Umbilical cord (tissue), 2 donors: ENCODE measurements at places on chromosomes 7 and 10. TPM values are rescaled to one million over a fixed set of nuclear protein-coding genes. Genes with fewer than 3 reads are reported as not detected.

- no peak for DNase-seq
Measured at GRCh38 chr10:28137907-28138880, 139.3 kb upstream of the ODAD2 start.

DNA sequence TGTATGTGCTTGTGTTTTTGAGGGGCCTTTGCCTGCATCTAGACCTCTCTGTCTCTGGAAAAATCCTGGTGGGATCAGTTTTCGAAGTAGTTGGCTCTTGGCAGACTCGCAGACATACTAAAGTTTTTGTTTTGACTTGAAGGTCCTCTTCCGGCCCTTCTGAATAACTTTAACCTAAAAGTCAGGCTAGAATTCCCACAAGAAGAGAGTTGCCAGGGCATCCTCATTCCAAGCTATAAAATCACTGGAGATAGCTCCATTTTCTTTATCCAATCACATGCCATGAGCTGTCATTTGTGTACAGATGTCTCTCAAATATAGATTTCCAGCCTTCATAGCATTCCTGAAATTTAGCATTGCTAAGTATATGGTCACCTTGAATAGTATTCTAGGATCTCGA is 967.8 kb downstream of the LRMDA start:
- no peak for DNase-seq

DNA sequence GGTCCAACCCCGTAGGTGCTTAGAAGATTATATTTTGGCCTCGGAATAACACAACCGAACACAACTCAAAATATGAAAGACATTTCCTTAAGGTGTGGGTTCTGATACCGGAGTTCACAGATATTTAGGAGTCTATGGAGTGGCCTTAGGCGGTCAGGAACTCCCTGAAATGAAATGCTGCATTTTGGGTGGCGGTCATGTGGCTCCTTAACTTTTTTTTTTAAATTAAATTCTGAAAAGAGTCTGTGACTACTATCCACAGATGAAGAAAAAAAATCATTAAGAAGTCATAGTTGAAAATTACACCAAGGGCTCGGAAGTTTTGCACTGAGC is 290.9 kb upstream of the NFE2L3 start:
- peak; percentile 7 for DNase-seq

DNA sequence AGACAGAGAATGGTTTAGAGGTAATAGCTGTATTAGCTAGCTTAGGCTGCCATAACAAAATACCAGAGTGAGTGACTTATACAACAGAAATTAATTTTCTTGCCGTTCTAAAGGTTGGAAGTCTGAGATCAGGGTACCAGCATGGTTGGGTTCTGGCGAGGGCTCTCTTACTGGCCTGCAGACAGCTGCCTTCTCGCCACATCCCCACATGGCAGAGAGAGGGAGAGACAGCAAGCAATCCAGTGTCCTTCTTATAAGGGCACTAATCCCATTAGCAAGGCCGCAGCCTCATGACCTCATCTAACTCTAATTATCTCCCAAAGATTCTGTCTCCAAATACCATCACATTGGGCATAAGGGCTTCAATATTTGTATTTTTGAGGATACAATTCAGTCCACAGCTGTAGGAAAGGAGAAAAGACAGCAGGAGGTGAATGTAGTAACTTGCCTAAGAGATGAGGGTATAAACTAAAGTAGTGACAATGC is 3.6 kb upstream of the STAM start:
- DNase-seq, result no peak

GRCh38 chr7:132687981-132688383 is 111.7 kb upstream of the PLXNA4 start:
- no peak for DNase-seq

NAT16 gene
- 1.2 TPM for total RNA-seq

NME8 gene
- not detected for total RNA-seq

TMEM26 gene
- total RNA-seq, result 1.9 TPM

DNA sequence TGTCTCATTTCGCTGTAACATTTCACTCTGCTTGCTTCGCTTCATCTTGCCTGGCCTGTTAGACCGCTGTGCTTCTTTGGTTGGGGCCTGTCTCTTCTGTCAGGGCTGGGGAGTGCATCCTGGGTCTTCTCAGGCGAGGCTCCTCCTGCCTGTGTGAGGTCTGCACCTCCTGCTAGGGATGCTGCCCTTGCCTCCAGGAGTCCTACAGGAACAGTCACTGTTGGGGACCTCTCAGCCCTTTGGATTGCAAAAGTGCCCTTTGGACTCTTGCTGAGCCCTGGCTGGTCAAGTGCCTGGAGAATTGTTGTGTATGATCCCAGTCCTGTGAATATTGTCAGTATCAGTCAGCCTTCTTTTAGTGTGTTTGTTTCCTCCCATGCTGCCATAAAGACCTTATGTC is 84.1 kb downstream of the MDFIC start:
- peak; percentile 31 for DNase-seq

GRCh38 chr7:11478426-11478825 is 353.6 kb downstream of the THSD7A start:
- DNase-seq, result no peak

DNA sequence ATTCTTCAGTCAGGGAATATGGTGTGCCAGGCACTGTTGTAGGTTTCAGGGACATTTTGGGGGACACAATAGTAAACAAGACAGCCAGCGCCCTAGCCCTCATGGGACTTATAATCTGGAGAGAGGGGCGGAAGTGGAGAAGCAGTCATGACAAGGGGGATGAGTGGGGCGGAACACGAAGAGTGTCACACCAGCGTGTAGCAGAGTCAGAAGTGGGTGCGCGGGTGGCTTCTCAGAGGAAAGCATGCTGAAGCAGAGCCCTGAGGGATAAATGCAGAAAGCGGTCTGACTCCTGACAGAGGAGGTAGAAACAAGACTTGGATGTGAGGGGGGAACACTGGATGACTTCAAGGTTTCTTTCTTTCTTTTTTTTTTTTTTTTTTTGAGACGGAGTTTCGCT is 160.3 kb upstream of the LYZL2 start:
- DNase-seq, result no peak

- peak; percentile 52 for DNase-seq
Measured at GRCh38 chr7:17392846-17393245, 94.4 kb downstream of the AHR start.

GRCh38 chr10:51861731-51862130 is 162.3 kb upstream of the CSTF2T start:
- no peak for DNase-seq

DNA sequence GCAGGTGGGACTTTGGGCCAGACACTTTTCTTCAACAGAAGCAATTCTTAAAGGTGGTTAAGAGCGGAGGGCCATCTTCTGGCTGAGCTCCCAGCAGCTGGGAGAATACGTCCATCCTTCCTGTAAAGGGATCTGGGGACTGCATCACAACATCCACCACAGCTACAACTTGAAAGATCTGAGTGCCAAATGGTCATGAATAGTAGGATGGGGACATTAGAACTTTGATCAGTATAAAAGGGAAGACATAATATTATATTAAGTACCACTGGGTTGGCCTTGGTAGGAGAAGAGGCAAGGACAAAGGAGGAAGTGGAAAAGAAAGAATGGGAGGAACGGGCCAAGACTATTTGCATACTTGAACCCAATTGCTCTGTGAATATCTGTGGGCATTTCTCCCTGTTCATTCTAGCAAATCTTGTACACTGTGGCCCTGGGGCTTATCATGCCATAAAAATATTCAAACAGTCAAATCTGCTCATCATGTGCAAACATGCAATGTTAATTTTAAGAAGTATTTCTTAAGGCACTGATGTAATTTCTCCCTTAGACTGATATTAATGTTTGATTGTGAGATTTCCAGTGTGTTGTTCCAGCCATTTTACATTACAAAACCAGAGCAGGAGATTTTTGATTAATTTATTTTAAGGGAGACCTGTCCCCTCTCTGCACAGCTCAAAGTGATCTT is 65.5 kb upstream of the CREB5 start:
- peak; percentile 43 for DNase-seq

FAM180A gene
- total RNA-seq, result 1.7 TPM

- no peak for DNase-seq
Measured at GRCh38 chr7:120842121-120842621, 15.8 kb downstream of the TSPAN12 start.

GRCh38 chr7:20112696-20113095 is 104.5 kb downstream of the MACC1 start:
- DNase-seq, result no peak

DNA sequence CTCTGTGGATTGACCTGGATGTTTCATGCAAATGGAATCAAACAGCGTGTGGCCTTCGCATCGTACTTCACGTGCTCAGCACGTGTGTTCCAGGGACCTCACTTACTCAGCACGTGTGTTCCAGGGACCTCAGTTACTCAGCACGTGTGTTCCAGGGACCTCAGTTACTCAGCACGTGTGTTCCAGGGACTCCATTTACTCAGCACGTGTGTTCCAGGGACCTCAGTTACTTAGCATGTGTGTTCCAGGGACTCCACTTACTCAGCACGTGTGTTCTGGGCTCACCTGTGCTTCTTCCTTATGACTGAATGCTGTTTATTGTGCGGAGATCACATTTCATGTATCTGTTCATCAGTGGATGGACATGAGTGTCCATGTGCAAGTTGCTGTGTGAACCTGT is 22.0 kb downstream of the INPP5A start:
- DNase-seq, result no peak

DNA sequence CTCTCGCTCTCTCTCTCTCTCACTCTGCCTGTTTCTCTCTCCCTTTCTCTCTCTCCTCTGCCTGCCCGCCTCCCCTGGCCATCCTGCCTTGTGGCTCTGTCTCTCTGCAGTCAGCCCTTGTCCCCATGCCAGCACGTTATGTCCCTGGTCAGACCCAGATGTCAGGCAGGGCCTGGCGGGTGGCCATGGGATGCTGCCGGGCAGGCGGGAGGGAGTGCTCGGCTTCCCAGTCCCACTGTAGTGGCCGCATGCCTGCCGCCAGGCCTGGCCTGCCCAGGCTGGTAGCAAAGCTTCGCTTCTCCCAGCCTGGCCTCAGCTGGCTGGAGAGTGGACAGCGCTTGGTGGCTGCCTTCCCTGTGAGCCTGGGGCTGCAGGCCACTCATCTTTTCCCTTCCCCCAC is 121.5 kb upstream of the ZNF716 start:
- DNase-seq, result no peak

GRCh38 chr7:134660961-134661376 is 14.3 kb downstream of the BPGM start:
- peak; percentile 59 for DNase-seq

GRCh38 chr10:69469976-69470375 is 18.7 kb downstream of the TSPAN15 start:
- no peak for DNase-seq

- peak; percentile 27 for DNase-seq
Measured at GRCh38 chr10:29522061-29522855, 112.5 kb downstream of the SVIL start.

FAM25A gene
- not detected for total RNA-seq

OPN4 gene
- total RNA-seq, result 0.48 TPM

CYP2W1 gene
- 39.2 TPM for total RNA-seq
